ENCODE measurements at places on chromosomes 1 and 21.

DNA sequence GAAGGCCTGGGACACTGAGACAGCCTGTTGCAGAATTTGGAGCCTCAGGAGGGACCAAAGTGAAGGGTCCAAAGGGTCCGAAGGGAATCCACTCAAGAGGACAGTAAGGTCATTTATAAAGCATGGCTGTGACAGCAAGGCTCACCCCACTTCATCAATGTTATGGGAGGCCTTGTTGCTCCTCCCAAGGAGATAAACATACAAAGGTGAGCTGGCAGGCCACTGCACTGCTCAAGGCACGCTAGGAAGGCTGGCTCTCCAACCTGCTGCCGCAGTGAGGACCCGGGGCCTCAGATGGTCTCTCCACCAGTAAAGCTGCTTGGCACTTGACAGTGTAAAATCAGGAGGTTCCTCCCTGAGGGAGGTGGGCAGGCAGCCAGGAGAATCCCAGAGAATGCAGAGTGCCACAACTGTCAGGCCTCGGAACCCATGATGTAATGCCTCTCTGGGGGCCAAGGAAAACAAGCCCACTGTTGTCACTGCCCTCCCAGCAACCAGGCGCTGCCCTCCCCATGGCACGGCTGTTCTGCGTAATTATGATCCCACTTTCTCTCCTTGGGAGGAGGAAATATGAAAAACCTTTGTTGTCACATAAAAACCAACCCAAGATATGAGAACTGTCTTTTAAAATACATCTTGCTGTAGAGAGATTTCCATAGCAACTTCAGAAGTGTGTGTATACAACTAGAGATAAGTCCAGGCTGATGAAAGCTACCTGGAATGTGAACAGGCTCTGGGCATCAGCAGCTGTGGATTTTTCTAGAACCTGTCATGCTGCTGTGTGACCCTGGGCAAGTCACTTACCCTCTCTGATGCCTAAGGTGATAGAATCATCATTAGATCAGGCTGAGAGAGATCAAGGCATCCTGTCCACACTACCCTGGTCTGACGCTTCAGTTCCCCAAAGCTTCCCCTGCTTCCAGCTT, 102.5 kb downstream of the KCNN3 start:
- DNase-seq: peak; percentile 82

DNA sequence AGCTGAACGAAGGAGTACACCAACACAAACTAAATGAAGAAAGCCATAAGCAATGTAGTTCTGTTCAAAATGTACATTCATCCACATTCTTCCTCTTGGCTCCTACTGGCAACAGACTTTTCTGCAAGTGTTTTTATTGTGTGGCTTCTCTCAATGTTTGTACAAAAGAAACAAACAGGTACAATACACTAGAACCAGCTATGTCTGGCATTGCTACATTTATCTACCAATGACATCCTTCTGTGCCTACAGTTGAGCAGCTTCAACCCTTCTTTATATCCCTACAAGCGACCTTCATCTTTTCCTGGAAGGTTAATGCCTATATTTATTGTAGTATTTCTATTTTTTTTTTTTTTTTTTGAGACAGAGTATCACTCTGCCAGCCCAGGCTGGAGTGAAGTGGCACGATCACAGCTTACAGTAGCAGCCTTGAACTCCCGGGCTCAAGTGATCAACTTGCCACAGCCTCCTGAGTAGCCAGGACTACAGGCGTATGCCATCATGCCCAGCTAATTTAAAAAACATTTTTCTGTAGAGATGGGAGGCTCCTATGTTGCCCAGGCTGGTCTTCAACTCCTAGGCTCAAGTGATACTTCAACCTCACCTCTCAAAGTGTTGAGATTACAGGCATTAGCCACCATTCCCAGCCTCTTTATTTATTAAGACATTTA, 89.3 kb downstream of the ASH1L start:
- DNase-seq: no peak

DNA sequence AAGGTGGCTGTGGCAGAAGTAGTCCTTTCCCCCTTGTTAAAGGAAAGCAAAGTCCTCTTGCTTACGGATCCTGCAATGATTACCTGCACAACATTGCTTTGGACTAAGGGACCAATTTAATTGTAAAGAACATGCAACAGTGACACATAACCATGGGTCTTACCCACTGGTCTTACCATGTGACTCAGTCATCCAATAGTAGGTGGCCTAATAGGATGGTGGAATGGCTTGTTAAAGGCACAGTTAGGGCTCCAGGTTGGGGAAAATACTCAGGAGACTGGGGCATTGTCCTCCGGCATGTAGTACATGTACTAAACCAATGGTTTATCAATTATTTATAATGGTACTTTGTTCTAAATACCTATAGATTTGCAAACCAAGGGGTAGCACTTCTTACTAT, 2.1 kb upstream of the YIPF1 start:
- DNase-seq: no peak

- DNase-seq: no peak
Observed at GRCh38 chr1:22579541-22580155, 16.4 kb downstream of the EPHA8 start.

DNA sequence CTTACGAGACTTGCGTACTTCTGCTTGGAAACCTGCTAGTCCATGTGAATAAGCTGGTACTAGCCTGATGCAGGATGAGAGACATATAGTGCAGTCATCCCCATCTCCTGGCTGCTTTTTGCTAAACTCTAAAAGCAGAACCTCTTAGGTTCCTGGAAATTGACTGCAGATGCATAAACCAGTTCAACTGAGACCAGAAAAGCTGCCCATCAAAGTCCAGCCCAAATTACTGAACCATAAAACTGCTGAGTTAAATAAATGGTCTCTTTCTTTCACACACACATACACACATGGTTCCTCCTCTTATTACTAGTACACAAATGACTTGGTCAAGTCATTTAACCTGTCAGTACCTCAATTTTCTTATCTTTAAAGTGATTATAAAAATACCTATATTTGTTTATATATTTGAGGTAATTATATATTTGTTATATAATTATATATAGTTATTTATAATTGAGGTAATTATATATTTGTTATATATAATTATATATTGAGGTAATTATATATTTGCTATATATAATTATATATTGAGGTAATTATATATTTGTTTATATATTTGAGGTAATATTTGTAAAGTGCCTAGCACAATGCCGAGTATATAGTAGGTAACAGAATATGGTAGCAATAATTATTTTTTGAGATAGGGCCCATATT, 25.2 kb upstream of the RABGAP1L start:
- no peak for DNase-seq

DNA sequence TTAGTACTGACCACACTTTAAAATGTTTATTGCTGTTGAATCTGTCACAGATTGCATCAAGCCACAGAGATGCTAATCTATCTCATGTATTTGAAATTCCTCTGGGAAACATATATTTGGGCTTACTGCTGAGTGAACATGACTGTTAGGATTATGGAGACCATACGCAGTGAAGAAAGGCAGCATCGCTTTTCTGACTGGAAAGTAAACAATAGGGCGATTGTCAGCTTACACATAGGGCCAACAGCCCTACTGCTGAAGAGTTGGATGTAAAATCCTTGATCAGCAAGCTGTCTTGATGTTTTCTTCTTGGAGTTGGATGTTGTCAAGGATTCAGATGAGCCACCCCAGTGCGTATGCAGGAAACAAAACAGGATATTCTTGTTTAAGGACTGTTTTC, 368.7 kb upstream of the ADGRL2 start:
- no peak for DNase-seq

DNA sequence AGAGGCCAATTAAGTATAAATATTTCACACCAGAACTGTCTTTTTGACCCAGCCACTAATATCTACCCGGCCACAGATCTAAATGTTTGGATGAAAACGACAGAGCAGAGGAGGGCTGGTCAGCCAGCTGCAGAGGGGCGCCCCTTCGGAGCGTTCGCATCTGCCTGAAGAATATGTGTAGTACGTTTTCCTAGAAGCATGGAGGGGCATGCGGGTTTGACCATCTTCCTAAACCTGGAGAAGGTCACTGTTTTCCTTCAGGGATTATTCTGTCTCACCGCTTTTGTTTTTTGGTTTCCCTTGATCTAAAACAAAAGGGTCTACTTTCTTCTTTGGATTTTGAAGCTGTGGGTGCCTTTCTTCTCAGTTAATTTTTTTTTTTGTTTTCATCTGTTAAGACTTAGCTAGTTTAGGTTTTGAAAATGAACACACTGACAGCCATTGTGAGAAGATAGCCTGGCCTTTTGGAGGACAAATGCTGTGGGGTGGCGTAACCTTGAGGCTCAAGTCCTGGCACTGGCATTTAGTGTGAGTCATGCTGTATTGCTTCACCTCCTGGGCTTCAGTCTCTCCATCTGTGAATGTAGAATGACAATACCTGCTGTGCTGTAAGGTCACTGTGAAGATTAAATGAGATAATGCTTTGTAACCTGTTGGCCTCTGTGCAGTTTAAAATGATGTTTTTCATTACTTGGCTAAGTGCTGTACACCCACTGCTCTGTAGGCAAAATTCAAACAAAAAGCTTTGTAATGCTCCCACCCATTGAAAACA, 74.1 kb upstream of the IRF2BP2 start:
- DNase-seq: peak; percentile 45

- DNase-seq: no peak
Observed at GRCh38 chr1:32232558-32233304, 10.5 kb downstream of the EIF3I start.

GRCh38 chr1:218330043-218330623, 15.0 kb upstream of the TGFB2 start:
- no peak for DNase-seq

DNA sequence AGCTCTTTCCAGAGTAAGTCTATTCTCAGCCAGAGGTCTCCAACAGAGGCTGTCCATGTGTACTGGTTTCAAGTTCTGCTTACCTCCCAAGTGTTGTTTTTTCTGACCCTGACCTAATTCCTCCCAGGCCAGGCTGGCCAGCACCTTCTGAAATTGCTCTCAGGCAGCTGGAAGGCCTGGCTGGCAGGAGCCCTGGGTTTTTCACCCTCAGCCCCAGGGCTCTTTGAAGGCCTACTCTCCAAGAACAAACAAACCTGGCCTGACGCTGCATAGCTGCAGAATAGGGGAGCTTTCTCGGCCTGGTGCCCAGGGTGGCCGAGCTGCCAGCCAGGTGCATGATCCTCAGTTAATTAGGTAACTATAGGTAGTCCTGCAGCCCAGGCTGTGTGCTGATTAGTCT, 147.5 kb downstream of the CACNA1E start:
- DNase-seq: no peak

GRCh38 chr1:44682883-44683265, 8.4 kb downstream of the ARMH1 start:
- DNase-seq: no peak

GRCh38 chr21:41596241-41596925, 88.4 kb upstream of the TMPRSS2 start:
- no peak for DNase-seq

- DNase-seq: no peak
Observed at GRCh38 chr1:212633161-212633560, 24.6 kb downstream of the ATF3 start.

DNA sequence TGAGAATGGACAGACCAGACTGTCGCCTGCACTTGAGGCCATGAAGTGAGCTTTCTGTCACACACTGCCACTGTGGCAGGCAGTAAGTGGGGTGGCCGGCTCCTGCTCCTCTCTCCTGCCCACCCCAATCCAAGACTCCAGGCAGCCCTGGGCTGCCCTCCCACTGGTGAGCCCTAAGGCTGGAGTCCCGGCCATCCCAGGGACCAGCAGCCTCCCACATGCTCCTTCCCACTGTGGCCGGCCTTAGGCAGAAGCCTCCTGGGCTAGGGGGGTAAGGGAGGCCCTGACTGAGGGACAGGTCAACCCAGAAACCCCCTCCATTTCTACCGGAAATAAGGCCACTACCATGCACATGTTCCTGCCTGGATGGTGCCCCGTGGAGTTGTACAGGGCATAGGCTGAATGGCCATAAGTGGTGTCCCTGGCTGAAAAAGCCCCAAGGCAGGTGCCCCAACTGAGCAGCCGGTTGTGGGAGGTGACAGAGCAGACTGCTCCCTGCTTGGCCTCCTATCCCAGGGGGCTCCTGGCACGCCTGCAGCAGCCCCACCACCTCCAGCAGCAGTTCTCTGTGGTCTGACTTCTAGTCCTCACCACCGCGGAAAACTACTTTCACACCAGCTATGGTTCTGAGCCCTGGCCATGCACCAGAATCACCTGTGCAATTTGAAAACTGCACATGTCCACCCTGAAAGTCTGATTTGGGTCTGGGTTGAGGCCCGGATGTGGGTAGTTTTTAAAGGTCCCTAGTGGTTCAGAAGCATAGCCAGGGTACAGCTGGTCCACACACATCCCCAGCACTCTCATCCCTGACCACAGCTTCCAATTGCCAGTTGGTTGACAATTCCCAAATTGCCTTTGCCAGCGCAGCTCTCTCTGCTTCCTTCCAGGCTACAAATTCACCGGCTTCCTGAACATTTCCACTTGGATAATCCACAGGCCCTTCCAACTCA, 1.6 kb upstream of the ARTN start:
- no peak for DNase-seq

- DNase-seq: no peak
Observed at GRCh38 chr1:189212606-189213005, 1265.1 kb downstream of the BRINP3 start.

DNA sequence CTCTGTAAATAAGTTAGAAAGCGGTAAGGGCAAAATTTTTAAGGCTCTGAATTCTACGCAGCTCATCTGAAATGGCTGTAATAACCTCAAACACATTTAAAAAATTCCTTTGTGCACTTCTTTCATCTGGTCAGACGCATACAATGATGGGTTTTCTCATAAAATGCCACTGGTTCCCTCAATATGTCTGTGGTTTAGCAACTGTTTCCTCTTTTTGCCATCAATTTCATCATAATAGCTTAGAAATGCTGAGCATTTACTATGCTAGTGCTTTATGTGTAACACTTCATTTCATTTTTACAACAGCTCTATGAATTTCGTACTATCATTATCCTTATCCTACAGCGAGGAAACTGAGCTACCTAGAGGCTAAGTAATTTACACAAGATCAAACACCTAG, 35.3 kb upstream of the DMRTA2 start:
- DNase-seq: no peak

DNA sequence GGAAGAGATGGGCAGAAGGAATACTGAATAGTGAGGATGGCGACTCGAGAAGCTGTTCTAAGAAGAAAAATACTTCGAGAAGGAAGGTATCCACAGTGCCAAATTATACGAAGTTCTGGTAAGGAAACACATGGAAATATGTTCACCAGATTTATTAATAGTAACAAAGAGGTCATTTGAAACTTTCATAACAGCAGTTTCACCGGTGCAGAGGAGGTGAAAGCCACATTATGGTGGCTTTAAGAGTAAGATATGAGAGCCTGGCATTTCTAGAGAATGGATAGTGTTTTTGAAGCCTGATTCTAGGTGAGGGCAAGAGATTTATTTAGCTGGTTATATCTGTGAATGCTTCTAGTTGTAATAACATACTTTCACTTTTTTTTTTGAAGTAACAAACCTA, 56.2 kb downstream of the DPYD start:
- DNase-seq: no peak

DNA sequence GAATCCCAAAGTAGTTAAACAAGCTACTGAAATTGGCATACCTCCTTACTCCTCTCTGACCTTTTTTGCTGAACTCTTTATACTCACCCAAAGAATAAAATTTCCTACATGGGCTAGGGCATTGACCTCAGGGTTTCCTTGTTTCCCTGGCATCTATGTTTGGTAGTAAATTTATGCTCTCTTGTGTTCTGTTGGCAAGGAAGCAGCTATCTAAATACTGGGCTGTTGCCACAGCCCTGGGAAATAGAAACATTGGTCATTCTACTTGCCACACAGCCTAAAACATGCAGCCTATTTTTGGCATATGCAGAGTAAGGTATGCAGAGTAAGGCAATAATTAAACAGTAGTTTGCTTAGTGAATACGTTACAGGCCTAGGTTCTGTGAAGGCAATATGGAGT, 351.4 kb downstream of the HLX start:
- no peak for DNase-seq

Data from brain microvascular endothelial cell (primary cell).